Epithelial cell of prostate (primary cell): ENCODE measurements at places on chromosomes 7 and 10.

- no peak for DNase-seq
Measured at GRCh38 chr7:22356010-22356691, 803 bp downstream of the RAPGEF5 start.

DNA sequence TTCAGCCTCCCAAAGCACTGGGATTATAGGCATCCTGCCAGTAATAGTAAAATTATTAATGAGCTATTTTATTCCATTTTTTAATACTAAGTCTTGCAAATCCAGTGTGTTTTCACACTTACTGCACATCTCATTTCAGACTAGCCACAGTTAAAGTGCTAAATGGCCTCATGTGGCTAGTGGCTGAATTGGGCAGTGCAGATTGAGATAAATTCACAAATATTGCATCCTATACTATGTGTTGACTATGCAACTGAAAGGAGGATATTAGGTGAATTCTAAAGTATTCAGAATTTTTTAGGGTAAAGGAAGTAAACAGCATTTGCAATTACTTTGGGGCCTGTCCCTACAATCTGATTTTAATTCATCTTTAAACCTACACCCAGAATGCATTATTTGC is 10.2 kb downstream of the APBB1IP start:
- no peak for DNase-seq

GRCh38 chr10:120606051-120606764 is 149.2 kb downstream of the PLPP4 start:
- no peak for DNase-seq

DNA sequence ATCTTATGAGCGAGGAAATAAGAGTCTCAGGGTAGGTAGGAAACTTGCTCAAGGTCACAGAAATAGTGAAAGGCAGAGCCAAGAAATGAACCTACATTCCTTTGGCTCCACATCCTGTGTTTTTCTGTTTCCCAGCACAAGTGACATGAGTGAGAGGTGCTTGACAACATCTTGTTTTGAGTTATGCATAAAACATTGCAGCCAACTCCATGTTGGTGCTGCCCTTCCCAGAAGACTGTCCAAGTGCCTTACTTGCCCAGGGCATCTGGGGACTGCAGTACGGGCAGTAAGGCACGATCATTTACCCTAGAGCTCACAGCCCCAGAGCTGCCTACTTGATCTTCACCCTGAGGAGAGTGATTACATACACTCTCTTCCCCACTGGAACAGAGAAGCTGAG is 148.8 kb downstream of the NOC3L start:
- no peak for DNase-seq

GRCh38 chr7:19834566-19834965 is 61.1 kb upstream of the TMEM196 start:
- DNase-seq: no peak

DNA sequence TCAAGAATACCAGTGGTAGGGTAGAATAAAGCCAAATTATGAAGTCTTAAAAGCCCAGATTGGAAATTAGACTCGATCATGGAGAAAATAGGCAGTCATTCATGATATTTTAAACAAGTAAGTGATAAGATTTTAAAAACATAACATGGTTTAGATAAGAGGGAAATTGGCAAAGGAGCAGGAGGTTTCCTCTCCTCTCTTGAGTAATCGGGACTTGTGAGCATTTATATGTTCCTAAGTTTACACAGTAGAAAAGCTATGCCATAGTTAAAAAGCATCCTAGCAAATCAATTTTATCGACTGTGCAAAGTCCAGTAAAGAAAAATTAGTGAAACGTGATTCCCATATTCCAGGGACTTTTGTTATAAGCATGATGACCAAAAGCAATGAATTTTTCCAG is 313.2 kb downstream of the AHR start:
- no peak for DNase-seq

- no peak for DNase-seq
Measured at GRCh38 chr10:70891627-70892026, 3.3 kb upstream of the PCBD1 start.

- no peak for DNase-seq
Measured at GRCh38 chr10:31074722-31075086, 43.0 kb upstream of the ZNF438 start.

DNA sequence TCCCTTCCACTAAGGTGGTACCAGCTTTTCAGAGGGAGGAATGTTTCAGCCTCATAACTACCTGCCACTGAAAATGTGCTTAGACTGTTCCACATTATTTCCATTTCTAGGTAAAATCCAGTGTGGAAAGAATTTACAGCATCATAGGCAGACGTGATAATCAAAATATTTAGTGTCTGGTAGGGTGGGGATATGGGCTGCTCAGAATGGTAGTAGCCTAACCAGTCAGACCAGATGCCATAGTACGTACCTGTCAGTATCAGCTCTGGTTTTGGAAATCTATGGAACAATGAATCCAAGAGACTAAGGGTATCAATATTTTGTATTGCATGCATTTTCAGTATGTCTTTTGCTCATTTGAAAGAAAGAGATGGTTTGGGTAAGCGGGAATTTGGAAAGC is 76.8 kb upstream of the APBB1IP start:
- DNase-seq: no peak

DNA sequence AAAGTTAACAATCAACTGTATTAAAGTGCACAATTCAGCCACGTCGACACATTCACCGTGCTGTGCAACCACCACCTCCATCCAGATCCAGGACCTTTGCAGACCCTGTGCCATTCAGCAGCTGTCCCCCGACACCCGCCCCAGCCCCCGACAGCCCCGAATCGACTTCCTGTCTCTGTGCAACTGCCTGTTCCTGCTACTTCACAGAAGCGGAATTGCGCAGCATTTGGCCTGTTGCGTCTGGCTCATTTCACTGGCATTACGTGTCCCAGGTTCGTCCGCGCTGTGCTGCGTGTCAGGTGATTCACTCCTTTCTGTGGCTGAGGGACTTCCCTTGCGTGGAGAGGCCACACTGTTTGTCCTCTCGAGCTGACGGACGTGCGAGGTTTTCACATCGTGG is 33.2 kb upstream of the DNAAF5 start:
- DNase-seq: no peak

DNA sequence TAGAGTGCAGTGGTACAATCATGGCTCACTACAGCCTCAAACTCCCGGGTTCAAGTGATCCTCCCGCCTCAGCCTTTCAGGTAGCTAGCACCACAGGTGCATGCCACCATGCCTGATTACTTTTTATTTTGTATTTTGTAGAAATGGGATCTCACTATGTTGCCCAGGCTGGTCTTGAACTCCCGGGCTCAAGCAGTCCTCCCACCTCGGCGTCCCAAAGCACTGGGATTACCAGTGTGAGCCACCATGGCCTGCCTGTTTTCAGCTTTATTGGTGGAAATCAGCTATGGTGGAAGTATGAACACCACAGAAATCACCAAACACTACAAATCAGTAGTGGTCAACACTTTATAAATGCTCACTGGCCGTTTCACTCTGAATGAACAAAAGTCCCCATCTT is 299.9 kb upstream of the LYZL1 start:
- no peak for DNase-seq

DNA sequence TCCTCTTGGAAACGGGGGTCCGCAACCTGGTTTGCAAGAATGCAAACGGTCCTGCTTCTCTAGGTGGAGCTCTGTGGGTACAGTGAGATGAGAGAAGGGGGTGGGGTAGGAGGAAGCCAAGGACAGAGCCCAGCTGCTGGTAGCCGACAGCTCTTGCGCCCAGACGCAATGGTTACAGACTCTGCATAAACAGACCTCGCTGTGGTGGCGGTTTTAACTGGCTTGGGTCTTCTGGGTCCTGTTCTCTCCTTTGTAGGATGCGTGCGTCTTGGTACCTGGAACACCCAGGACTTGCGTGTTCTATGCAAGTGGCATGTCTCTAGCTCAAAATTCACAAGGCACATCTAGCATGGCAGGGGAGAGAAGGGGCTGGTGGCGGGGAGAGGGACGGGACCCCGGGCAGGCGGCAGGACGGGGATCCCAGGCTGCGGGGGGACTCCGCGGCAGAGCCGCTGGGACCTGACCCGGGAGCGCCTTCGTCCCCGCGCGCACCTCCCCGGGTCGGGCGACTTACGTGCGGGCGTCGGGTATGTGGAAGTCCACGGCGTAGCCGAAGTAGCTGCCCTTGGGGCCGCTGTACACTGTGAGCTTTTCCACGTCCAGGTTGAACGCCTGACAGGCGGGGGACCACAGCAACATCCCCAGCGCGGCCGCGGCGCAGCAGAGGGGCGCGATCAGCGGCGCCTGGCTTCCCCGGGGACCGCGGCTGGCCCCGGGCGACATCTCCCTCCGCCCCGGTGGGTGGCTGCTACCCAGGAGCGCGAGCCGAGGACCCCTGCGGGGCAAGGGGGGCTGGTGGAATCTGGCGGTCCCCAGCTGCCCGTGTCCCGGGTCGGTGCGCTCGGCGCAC is 448 bp downstream of the ITGA8 start:
- DNase-seq: no peak

DNA sequence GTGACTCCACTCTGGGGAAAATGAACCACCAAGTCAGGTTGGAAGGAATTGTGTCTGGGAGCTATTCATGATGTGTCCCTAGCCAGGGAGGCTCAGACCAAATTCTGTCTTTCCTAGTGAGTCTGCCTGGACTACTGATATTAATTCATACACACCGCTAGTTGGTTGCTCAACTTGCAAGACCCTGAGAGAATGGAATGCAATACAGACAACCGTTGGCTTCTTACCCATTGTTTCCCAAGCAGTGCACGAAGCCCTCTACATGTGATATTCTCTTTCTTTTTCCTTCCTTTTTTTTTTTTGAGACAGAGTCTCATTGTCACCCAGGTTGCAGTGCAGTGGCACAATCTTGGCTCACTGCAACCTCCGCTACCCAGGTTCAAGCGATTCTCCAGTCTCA is 19.4 kb upstream of the SRGN start:
- DNase-seq: no peak

DNA sequence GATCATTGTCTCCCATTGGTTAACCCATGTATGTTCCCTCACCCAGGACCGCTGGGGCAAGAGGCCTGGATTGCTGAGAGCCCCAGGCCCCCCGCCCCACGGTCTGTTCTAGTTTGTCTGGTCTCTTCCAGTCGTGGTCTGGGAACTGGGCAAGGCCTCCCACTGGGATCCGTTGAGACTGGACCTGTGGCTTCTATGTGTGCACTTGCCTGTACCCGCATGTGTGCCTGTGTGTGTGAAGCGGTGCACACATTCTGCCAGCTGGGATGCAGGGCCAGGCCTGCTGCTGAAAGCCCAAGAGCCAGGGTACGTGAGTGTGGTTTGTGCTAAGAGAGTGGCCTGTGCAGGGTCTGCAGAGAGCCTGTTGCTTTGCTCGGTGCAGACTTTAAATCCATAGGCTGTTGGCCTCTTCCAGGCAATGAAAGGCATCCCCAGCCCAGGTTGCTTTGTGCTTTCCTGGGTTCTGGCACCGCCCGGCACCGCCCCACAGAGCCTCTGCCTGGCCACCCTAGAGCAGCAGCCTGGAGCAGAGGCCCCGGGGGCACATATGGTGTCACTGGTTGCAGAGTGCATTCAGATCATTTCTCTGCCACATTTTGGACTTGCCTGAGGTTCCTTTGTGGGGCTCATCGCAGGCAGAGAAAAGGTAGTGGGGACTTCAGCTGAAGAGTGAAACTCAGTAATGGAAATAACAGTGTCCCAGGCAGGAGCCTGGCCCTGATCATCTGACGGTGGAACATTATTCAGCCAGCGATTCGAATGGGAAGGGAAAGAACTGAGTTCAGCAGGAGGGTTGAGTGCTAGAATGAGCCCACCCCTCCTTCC is 215.5 kb downstream of the GLRX3 start:
- no peak for DNase-seq

- no peak for DNase-seq
Measured at GRCh38 chr7:152395112-152395511, 40.7 kb downstream of the KMT2C start.

DNA sequence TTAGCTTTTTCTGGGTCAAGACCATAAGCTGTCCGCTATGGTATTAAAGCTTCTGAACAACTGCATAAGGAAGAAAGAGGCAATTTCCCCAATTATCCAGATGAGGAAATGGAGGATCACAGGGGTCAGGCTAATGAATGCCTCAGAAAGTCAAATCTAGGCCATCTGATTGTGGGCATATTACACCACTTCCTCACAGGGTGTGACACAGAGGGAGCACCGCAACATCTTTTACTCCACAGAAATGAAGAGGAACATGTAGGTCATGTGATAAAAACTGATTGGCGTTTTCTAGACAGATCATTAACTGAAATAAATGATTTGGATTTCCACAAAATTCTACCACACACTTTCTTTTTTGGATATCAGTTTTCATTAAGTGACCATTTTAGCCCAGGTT is 384.4 kb downstream of the PARD3 start:
- DNase-seq: no peak

DNA sequence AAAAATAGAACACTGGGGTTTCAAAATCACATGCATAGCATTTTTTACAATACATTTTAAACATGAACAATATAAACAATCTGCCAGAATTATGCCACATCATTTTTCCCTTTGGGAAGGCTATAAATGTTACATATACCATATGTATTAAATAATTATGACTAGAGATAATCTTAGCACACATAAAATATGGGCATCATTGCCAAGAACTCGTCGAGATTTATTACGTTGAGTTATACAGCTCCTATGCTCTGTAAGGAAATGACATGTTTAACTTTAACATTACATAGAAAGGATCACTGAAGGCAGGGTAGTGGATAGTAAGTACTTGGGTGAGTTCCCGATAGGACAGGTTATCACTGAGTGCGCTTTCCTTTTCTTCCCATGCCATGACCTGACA is 267.8 kb downstream of the PARD3 start:
- no peak for DNase-seq

DNA sequence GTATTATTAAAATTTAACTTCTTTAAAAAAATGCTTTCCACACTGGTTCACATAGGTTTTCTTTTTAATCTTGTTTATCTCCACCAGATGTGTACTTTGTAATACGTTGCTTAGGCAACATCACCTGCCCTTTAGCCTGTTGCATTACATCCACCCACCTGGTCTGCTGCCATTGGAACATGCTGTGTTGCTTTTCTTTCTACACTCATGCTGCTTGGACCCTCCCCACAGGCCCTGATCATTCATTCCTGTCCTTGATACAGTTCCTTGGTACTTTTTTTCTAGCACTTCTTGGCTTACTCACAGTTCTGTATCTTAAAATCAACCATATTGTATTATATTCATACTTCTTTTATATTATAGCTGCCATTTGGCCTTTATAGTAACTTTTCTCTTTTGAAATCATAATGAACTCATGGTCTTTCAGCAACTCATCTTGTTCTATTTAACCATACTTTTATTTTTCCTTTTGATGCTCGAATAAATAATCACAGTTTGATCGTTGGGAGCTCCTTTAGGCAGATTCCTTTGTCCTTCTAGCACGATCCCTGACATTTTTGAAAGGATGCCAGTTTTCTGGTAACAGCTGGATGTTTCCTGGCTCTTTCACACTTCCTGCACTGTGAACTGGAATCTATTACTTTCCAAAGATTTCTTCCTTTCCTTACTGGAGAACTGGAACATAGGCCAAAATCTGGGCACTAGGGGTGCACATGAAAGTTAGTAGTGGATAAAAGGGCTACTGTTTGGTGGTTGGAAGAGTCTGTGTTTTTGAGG is 125.1 kb downstream of the CDK14 start:
- no peak for DNase-seq

- no peak for DNase-seq
Measured at GRCh38 chr7:78635026-78635793, 818.3 kb downstream of the MAGI2 start.

- no peak for DNase-seq
Measured at GRCh38 chr7:90858546-90858945, 262.4 kb downstream of the CDK14 start.
